ENCODE measurements at places on chromosomes 7 and 10. TPM values are rescaled to one million over a fixed set of nuclear protein-coding genes. Genes with fewer than 3 reads are reported as not detected.

The PRKG1 gene
- polyA plus RNA-seq: not detected

The HOXA6 gene
- not detected for polyA plus RNA-seq

The CFAP70 gene
- polyA plus RNA-seq: not detected

The SFRP4 gene
- not detected for polyA plus RNA-seq

The NRF1 gene
- 22.8 TPM for polyA plus RNA-seq

The ZNF467 gene
- polyA plus RNA-seq: 3.9 TPM

The WIPF3 gene
- polyA plus RNA-seq: not detected

The PSPH gene
- 2.1 TPM for polyA plus RNA-seq

The CH25H gene
- polyA plus RNA-seq: 0.46 TPM

The GIMAP6 gene
- polyA plus RNA-seq: 115 TPM

The MMP21 gene
- polyA plus RNA-seq: not detected

The TUBAL3 gene
- not detected for polyA plus RNA-seq

The GPR26 gene
- polyA plus RNA-seq: not detected

The TET1 gene
- polyA plus RNA-seq: 1.0 TPM

The LIPN gene
- 0.22 TPM for polyA plus RNA-seq

The OR13A1 gene
- 0.55 TPM for polyA plus RNA-seq

Data from CD4-positive, alpha-beta memory T cell (primary cell).